ENCODE measurements at places on chromosomes 3 and 15.

DNA sequence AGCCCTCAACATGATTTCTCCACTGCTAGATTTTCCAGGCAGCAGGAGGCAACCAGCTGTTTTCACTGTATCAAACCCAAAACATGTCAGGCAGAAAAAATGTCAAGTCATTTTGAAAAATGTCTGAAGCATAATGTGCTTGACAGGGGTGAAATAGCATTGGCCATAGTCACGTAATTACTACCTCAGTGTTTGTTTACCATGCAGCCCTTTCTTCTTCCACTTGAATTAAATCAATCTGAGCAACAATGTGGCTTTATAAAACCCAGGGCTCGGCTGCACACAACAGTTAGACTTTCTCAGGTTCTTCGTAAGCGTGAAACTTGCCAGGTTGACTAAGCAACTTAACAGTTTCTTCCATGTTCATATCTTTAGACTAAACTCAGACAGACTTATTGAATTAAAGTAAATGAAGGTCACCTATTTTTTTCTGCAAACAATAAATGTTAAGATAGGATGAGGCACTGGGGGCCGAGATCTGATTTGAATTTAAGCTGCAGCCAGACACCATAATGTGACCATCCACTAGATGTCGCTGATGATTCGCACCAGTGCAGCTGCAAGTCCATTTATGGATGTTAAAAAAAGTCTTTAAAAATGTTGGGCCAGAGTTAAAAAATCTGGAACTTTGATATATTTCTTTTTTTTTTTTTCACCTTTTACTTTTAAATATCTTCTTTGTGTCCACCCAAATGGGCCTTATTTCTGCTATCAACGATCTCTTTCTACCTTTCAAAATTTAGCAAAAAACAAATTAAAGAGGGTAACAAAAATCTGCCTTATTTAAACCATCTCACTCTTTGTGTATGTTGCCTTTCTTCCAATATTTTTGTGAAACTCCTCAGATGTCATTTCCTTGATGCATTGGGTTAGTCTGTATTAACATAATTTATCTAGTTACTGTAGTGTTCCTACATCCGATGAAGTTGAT lies 305.9 kb downstream of the CACNA2D3 start:
- no peak overlapping the region for H3K4me3 ChIP-seq
- DNase-seq = no peak
- H3K36me3 ChIP-seq = no peaks in the 10 kb centered on the region

DNA sequence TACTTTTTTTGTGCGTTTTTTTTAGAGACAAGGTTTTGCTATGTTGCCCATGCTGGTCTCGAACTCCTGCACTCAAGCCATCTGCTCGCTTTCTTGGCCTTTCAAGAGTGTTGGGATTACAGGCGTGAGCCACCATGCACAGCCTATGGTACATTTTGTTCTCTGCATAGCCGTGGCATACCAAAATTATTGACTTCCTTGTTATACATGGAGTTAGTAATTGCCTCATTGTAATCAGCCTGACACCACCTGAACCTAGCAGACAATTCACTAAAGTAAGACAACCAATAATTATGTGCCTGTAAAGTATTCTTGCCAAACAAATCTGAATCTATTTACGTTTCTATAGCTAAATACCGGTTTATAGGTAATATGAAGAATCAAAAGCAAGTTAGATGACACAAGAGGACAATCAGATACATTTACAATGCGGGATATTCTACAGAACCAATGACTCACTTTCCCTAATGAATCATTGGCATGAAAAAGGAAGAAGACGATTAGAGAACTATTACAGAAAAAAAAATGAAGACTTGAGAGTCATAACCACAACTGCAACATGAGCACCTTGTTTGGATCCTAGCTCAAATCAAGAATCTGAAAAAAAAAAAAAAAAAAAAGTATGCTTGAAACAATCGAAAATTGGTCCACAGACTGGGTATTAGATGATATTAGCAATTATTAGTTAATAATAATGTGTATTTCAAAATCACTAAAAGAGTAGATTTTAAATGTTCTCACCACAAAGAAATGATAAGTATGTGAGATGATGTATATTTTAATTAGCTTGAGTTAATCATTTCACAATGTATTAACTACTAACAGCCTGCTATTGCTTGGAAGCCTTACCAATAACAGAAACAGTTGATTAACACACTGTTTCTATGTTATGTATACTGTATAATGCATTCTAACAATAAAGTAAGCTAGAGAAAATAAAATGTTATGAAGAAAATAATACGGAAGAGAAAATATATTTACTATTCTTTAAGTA lies 7.1 kb downstream of the GUCA1C start:
- DNase-seq = no peak
- H3K4me1 ChIP-seq = no peaks in the 10 kb centered on the region
- H3K36me3 ChIP-seq = no peaks in the 10 kb centered on the region
- no peak overlapping the region for H3K27ac ChIP-seq
- no peak overlapping the region for H3K4me3 ChIP-seq

- H3K27me3 ChIP-seq = no peaks in the 10 kb centered on the region
- H3K4me3 ChIP-seq = no peak overlapping the region
- peaks cover 42% of the 10 kb centered on the region for H3K4me1 ChIP-seq
- H3K27ac ChIP-seq = no peak overlapping the region
- DNase-seq = no peak
Measured at GRCh38 chr3:46990573-46991374, 11.3 kb downstream of the NBEAL2 start.

DNA sequence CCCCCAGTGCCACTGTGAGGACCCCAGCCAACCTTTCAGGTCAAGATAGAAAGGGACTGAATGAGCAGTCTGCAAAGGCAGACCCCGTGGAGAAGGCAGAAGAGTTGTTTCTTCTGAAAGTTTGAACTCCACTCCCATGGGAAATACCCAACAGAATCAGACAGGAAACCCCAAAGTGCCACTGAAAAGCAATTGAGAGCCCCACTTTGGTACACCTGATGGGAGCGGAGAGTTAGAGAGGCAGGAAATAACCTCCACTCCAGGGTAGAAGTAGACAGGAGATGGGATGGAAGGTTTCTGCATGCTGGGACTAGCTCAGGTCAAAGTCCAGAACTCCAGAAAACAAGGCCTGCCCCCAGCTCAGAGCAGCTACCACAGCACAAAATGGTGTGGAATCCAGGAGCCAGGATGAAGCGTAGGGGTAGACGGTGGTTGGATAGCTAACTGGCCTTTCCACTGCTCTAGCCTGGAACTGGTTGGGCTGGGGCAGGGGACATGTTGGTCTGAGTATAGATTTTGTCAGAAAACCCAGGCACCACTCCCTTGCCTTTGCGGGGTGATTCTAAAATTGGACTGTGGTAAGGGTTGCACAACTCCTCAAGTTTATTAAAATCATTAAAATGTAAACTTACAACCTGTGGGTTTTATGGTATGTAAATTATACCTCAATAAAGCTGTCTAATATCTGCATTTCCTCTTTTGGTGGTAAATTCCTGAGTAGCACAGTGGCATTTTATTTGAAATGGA lies 1.9 kb upstream of the RAB43 start:
- no peaks in the 10 kb centered on the region for H3K27me3 ChIP-seq
- peaks cover 16% of the 10 kb centered on the region for H3K4me1 ChIP-seq
- no peaks in the 10 kb centered on the region for H3K36me3 ChIP-seq
- no peak overlapping the region for H3K27ac ChIP-seq

GRCh38 chr3:29594261-29594660 lies 313.4 kb downstream of the RBMS3 start:
- H3K4me1 ChIP-seq = no peaks in the 10 kb centered on the region
- no peak overlapping the region for H3K27ac ChIP-seq
- no peak for DNase-seq
- H3K36me3 ChIP-seq = no peaks in the 10 kb centered on the region
